ENCODE measurements at places on chromosomes 4 and X. TPM values are rescaled to one million over a fixed set of nuclear protein-coding genes. Genes with fewer than 3 reads are reported as not detected.

DNA sequence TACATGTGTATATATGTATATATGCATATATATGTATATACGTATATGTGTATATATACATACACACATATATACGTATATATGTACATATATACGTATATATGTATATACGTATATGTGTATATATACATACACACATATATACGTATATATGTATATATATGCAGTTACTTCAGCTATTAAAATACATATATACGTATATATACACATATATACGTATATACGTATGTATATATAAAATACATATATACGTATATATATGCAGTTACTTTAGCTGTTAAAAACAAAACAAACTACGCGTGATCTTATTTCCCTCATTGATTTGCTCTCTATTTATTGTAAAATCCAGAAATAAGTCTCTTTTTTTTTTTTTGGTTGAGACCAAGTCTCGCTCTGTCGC, 13.9 kb downstream of the TXK start:
- H3K4me3 ChIP-seq: no peak overlapping the region
- H3K4me1 ChIP-seq: no peaks in the 10 kb centered on the region
- no peaks in the 10 kb centered on the region for H3K36me3 ChIP-seq
- no peaks in the 10 kb centered on the region for H3K27me3 ChIP-seq

DNA sequence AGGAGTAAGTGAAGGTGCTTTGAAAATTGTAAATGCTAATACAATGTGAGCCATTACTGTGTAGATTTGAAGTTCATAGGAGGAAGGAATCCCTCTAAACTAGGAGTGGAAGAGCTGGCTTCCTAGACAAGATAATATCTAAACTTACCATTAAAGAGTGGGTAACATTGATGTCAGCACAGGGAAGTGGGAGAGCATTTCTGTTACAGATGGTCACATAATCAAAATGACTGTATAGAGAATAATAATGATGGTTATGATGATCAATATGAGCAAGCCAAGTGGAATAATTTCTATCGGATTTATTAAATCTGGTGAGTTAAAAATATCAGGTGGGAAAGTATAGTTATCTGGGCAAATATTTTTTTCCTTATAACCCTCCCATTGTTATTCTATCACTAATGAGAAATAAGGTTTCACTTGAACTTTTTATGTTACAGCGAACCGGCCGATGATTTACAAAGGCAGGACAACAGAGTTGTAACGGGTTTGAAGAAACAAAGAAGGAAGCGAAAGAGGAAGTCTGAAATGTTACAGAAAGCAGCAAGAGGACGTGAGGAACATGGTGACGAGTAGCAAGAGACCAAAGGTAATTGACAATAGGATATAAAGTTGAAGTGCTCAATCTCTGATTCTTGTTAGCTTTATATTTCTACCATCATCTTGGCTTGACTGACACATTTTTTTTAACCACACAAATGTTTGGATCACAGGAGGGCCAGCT, 43.5 kb downstream of the FMR1NB start:
- DNase-seq: no peak
- no peak overlapping the region for H3K4me3 ChIP-seq
- no peaks in the 10 kb centered on the region for H3K36me3 ChIP-seq
- no peaks in the 10 kb centered on the region for H3K27me3 ChIP-seq
- H3K27ac ChIP-seq: no peak overlapping the region

GRCh38 chr4:36317721-36318120, 36.3 kb downstream of the DTHD1 start:
- H3K27me3 ChIP-seq: no peaks in the 10 kb centered on the region
- DNase-seq: no peak
- H3K36me3 ChIP-seq: no peaks in the 10 kb centered on the region
- H3K4me1 ChIP-seq: no peaks in the 10 kb centered on the region

DNA sequence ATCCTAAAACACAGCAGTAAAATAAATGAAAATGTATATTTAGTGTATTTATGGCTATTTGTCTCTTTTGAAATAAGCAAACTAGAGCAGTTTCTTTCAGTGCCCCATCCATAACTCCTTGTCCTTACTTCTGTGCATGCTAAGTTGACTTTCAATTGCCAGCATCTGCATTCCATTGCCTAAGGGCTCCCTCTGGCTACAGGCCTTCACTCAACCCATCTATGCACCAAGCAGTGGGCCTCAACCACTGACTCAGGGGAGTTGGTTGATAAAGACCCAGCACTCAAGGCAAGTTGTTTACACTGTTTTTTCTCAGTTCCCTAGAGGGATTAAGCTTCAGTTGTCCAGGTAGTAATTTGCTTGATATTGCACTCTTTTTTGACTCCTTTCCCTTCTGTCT, 265.7 kb downstream of the IQCM start:
- H3K27me3 ChIP-seq: no peaks in the 10 kb centered on the region
- no peak overlapping the region for H3K27ac ChIP-seq
- no peak for DNase-seq
- no peaks in the 10 kb centered on the region for H3K36me3 ChIP-seq

DNA sequence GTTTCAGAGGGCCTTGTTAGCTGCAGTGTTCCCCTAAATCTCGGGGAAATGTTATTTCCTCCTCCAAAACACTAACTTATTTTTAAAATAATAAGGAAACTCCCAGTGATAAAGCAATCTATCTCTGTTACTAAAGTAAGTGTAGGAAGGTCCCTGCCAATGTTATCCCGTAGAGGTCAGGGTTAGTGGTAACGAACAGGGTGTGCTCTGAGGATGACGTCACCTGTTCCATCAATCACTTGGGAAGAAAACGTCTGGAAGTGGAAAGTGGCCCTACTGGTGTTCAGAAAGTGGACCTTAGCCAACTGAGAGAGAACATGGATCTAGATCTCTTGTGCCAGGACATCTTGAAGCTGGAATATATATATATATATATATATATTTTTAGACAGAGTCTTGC, 249.5 kb downstream of the BCOR start:
- H3K27ac ChIP-seq: no peak overlapping the region
- no peak for DNase-seq
- H3K4me3 ChIP-seq: no peak overlapping the region
- no peaks in the 10 kb centered on the region for H3K27me3 ChIP-seq
- H3K4me1 ChIP-seq: no peaks in the 10 kb centered on the region

DNA sequence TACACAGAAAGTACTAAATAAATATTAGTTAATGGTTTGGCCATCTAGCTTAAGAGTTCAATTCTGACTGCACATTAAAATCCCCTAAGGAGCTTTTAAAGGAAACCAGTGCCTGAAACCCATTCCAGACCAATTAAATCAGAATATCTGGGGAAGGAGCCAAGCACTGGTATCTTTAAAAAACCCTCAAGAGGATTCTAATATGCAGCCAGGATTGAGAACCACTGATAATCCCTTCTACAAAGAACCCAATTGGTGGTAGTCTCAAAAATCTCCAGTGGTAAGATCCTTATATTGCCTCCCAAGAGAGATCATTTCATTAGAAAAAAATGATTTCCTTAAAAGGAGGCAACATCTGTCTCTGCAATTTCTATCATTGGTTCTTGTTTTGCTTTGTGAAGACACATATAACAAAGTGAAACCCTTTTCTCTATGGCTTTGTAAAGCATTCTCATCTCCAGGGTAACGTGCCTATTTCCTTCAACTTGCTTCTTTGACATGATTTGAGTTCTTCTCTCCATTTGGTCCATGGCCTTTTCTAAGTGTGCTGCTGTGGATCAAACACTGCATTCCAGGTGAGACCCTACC, 3.5 kb downstream of the GPR34 start:
- no peak overlapping the region for H3K4me3 ChIP-seq
- DNase-seq: no peak
- no peaks in the 10 kb centered on the region for H3K36me3 ChIP-seq
- H3K27me3 ChIP-seq: no peaks in the 10 kb centered on the region
- H3K27ac ChIP-seq: no peak overlapping the region

- no peaks in the 10 kb centered on the region for H3K4me1 ChIP-seq
- H3K36me3 ChIP-seq: no peaks in the 10 kb centered on the region
- H3K27me3 ChIP-seq: no peaks in the 10 kb centered on the region
These were observed 41.6 kb downstream of the BEX3 start for GRCh38 chrX:103417933-103418332.

DNA sequence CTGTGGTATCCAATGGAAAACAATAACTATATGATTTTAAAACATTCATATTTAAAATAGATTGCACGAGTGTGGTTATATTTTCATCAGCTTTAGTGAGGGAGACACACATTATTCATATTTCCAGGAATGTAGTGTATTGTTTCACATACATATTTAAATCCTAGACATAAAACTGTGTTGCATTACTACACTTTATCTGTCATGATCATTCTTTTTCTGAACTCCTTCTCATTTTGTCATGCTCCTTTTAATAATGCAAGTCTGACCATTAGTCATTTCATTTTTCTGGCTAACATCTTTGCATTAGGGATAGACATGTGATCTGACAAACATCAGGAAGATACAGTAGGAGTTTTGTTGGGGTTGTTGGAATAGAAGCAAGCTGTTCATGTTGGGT, 1382.7 kb downstream of the PCDH7 start:
- no peak overlapping the region for H3K27ac ChIP-seq
- no peaks in the 10 kb centered on the region for H3K36me3 ChIP-seq
- no peaks in the 10 kb centered on the region for H3K4me1 ChIP-seq
- no peaks in the 10 kb centered on the region for H3K27me3 ChIP-seq

- H3K4me1 ChIP-seq: peaks cover 37% of the 10 kb centered on the region
- DNase-seq: no peak
- H3K27ac ChIP-seq: peak overlapping the region; percentile 93
- no peaks in the 10 kb centered on the region for H3K36me3 ChIP-seq
These were observed 13.0 kb upstream of the TMEM156 start for GRCh38 chr4:39044956-39045826.

GRCh38 chrX:13000301-13000811, 25.4 kb downstream of the TMSB4X start:
- no peaks in the 10 kb centered on the region for H3K27me3 ChIP-seq
- H3K4me1 ChIP-seq: peaks cover 47% of the 10 kb centered on the region
- H3K27ac ChIP-seq: peak overlapping the region; percentile 52
- DNase-seq: no peak
- no peak overlapping the region for H3K4me3 ChIP-seq

- H3K36me3 ChIP-seq: no peaks in the 10 kb centered on the region
- H3K4me3 ChIP-seq: no peak overlapping the region
- no peak overlapping the region for H3K27ac ChIP-seq
These were observed 32.7 kb upstream of the AMBN start for GRCh38 chr4:70559211-70559830.

DNA sequence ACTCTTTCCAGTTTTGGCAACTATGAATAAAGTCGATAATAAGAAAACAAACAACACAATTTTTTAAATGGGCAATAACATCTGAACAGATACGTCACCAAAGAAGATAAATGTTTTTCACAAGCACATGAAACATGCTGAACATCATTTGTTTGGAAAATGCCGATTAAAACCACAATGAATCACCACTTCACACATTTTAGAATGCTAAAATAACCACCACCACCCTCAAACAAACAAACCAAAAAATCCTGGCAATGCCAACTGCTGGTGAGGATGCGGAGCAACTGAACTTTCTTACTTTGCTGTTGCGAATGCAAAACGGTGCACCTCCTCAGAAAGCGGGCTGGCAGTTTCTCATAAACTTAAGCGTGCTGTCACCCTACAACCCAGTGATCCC, 115.9 kb downstream of the NSUN7 start:
- no peak overlapping the region for H3K27ac ChIP-seq
- DNase-seq: no peak
- no peaks in the 10 kb centered on the region for H3K4me1 ChIP-seq
- peaks cover 8% of the 10 kb centered on the region for H3K36me3 ChIP-seq
- no peaks in the 10 kb centered on the region for H3K27me3 ChIP-seq

DNA sequence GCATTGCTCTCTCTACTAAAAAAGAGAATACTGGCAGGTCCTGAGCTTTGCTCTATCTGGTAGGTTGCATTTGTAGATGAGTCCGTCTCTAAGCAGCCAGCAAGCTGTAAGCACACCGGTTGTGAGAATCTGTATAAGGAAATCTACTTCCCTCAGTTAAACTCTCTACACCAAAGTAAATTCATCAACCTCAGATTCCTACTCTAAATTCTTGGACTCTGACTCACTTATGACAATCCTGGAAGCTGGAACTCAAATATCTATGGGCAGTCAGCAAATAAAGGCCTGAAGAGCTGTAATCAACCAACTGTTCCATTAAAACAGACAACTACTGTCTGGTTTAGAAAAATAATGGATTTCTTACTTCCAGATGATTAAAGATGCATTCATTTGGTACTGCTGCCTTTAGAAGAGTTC, 37.9 kb downstream of the FAT1 start:
- no peak for DNase-seq
- H3K27ac ChIP-seq: no peak overlapping the region
- no peaks in the 10 kb centered on the region for H3K27me3 ChIP-seq
- H3K4me3 ChIP-seq: no peak overlapping the region
- no peaks in the 10 kb centered on the region for H3K36me3 ChIP-seq
- H3K4me1 ChIP-seq: peaks cover 16% of the 10 kb centered on the region

DNA sequence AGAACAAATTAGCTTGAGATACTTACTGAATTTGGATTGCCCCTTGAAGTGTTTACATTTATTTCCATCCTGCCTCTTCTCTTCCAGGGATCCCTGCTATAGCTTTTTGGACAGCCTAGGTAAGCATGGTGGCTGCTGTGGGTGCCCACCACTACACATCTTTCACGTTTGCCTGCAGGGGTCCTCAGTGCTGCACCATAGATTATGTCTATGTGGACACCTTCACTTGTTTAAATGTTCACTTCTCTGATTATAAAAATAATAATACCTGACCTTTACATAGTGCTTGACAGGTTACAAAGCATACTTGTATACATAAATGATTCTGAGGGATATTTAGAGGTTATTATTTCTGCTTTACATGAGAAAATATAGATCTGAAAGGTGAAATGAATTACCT, 67.9 kb upstream of the SLC4A4 start:
- no peak overlapping the region for H3K4me3 ChIP-seq
- DNase-seq: no peak
- peaks cover 11% of the 10 kb centered on the region for H3K4me1 ChIP-seq

- H3K36me3 ChIP-seq: peaks cover 9% of the 10 kb centered on the region
- H3K4me3 ChIP-seq: no peak overlapping the region
- peak; percentile 82 for DNase-seq
- no peaks in the 10 kb centered on the region for H3K27me3 ChIP-seq
- no peak overlapping the region for H3K27ac ChIP-seq
- H3K4me1 ChIP-seq: no peaks in the 10 kb centered on the region
These were observed 2.3 kb upstream of the MAB21L2 start for GRCh38 chr4:150579551-150580234.

The INPP4B gene
- 23.0 TPM for total RNA-seq

The NKX6-1 gene
- total RNA-seq: 0.17 TPM

The PDCL2 gene
- not detected for total RNA-seq

The ETFDH gene
- total RNA-seq: 16.0 TPM

The RNF212 gene
- 5.0 TPM for total RNA-seq

All from upper lobe of left lung (tissue), 6 donors.